WTC11 (cell line): ENCODE measurements at places on chromosomes 4 and X. TPM values are rescaled to one million over a fixed set of nuclear protein-coding genes. Genes with fewer than 3 reads are reported as not detected.

- DNase-seq, result no peak
- no peaks in the 10 kb centered on the region; the same call in 1 of the 2 replicates for H3K27me3 ChIP-seq
- no peak overlapping the region for H3K27ac ChIP-seq
- no peak overlapping the region for H3K4me3 ChIP-seq
- H3K36me3 ChIP-seq, result peaks cover 18% of the 10 kb centered on the region
Observed at GRCh38 chrX:724256-724655, 93.7 kb downstream of the SHOX start.

- no peak for DNase-seq
- 0 out of 2 replicates have a peak, but pooled peaks cover 4% of the 10 kb centered on the region for H3K4me1 ChIP-seq
- no peaks in the 10 kb centered on the region for H3K27me3 ChIP-seq
- no peak overlapping the region for H3K4me3 ChIP-seq
- no peaks in the 10 kb centered on the region for H3K36me3 ChIP-seq
Observed at GRCh38 chr4:162938738-162939485, 227.8 kb downstream of the NAF1 start.

DNA sequence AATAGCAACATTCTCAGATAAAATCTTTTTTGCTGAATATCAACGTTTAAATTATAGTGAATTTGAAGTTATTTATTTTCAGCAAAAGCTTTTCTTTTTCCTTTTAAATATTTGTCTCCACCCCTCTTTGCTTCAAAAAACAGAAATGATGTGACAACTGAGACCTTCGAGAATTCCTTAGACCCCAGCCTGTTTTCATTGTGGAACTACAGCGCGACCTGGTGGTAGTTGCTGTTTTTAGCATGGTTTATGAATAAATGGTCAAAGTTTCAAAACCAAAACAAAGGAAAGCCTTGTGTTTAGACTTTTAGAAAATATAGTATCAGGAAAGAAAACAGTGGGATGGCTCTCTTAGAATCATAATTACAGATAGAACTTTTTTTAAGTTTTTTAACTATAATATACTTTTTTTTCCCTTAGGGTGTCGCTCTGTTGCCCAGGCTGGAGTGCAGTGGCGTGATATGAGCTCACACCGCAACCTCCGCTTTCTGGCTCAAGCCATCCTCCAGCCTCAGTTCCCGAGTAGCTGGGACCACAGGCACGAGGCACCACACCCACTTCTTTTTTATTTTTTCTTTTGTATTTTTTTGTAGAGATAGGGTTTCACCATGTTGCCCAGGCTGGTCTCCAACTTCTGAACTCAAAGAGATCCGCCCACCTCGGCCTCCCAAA lies 26.8 kb upstream of the TMEM184C start:
- H3K4me1 ChIP-seq, result peaks cover 23% of the 10 kb centered on the region
- no peaks in the 10 kb centered on the region for H3K27me3 ChIP-seq
- no peak overlapping the region for H3K27ac ChIP-seq
- DNase-seq, result peak; percentile 70
- no peak overlapping the region for H3K4me3 ChIP-seq
- H3K36me3 ChIP-seq, result peaks cover 5% of the 10 kb centered on the region; the same call in 1 of the 2 replicates

DNA sequence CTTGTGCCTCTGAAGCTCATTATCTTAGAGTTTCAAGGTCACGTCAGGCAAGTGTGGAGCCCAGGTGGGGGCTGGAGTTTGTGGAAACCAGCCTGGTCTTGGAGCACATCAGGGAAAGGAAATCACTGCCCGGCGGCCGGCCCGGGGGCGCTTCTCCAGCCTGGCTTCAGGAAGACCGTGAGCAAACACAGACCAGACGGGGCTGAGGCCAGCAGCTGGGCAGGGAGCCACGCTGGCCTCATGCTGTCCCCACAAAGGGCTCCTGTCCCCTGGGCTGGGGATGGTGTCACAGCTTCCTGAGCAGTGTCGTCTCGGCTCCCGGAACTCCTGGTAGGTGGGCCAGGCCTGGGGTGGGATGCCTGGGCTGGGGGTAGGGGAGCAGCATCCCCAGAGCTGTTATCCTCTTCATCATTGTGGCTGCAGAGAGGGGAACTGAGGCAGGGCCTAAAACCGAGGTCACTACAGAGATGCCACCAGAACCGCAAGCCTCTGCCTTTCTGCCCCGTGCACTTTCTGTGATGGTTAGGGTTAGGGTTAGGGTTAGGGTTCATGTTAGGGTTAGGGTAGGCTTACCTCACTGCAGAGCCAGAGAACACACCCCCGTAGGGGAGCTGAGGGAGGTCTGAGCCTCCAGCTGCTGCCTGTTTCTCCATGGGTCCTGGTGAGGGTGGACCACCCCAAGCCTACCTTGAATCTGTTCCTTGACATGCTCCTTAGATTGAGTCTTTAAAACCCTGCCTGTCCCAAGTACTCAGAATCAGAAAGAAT lies 77.5 kb downstream of the HTRA3 start:
- no peak for DNase-seq
- H3K4me1 ChIP-seq, result peaks cover 21% of the 10 kb centered on the region
- peaks cover 7% of the 10 kb centered on the region for H3K27me3 ChIP-seq
- H3K36me3 ChIP-seq, result no peaks in the 10 kb centered on the region

- no peak overlapping the region for H3K27ac ChIP-seq
- H3K4me1 ChIP-seq, result no peaks in the 10 kb centered on the region
- H3K36me3 ChIP-seq, result peaks cover 8% of the 10 kb centered on the region; the same call in 1 of the 2 replicates
- H3K27me3 ChIP-seq, result no peaks in the 10 kb centered on the region; the same call in 1 of the 2 replicates
- H3K4me3 ChIP-seq, result no peak overlapping the region
Observed at GRCh38 chr4:41579526-41579925, 41.6 kb downstream of the LIMCH1 start.

DNA sequence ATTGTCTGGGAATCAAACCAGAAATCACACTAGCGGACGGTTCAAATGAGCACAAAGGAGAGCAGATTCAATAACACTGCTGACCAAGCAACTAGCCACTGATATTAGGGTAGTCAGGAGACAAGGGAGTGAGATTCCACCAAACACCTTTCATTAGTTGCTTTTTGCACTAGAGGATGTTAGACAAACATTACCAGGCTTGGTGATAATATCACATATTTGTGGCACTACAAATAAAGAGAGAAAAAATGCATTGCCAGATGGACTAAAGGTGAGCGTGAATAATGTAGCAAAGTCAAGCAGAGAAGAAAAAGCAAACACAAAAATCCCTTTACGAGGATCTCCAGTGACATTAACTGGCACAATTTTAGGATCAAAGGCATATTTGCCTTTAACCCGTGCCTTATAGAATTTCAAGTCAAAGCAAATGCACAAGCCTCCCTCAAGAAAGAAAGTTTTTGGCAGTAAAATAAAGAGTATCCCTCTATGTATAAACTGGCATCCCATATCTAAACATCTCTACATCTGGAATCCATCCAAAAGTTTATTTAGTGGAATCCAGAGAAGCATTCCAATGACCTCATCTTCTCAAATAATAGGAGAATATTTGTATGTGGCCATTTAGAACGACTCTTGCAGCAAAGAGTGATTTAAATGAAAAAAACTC lies 290.9 kb downstream of the KCTD8 start:
- no peak for DNase-seq
- no peak overlapping the region for H3K4me3 ChIP-seq
- H3K4me1 ChIP-seq, result no peaks in the 10 kb centered on the region
- no peak overlapping the region for H3K27ac ChIP-seq
- no peaks in the 10 kb centered on the region for H3K36me3 ChIP-seq

DNA sequence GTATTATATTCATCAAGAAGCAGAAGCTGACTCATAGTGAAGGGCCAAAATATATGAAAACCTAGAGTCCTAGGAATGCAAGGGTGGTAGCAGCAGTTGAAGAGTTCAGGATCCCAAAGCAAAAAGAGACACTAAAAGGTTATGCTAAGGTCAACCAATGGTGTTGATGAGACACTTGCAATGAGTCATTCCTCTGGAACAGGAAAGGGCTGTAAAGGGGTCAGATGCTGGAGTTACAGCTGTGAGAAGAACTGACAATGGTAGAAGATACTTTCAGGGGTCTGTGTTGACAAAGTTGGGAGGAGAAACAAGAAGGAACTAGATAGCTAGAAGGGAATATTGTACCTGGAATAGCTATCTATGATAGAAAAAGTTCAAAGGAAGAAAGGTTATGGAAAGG lies 47.5 kb downstream of the ZGRF1 start:
- DNase-seq, result no peak
- no peaks in the 10 kb centered on the region for H3K4me1 ChIP-seq
- no peaks in the 10 kb centered on the region for H3K27me3 ChIP-seq
- H3K27ac ChIP-seq, result no peak overlapping the region
- H3K4me3 ChIP-seq, result no peak overlapping the region

- H3K27me3 ChIP-seq, result no peaks in the 10 kb centered on the region
- no peak overlapping the region for H3K4me3 ChIP-seq
- no peak for DNase-seq
- H3K36me3 ChIP-seq, result peaks cover 13% of the 10 kb centered on the region
- no peak overlapping the region for H3K27ac ChIP-seq
- no peaks in the 10 kb centered on the region for H3K4me1 ChIP-seq
Observed at GRCh38 chr4:69888336-69888735, 28.4 kb upstream of the SULT1E1 start.

DNA sequence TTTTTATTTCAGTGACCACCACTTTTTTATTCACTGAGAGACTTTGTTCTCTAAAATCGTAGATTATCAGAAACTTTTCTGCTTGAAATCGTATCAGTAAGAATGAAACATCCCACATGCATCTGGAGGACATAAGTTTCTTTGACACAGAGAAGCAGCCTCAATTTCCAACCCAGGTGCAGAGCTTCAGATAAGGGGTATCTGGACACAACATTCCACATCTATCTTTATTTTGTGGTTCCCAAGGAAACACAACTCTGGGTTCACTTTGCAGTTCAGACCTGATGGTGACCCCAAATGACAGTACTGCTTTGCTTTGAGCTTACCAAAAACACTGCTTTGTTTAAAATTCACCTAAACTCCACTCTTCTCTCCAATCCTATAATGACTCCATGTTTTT lies 1.3 kb upstream of the CLCN5 start:
- H3K4me3 ChIP-seq, result no peak overlapping the region
- H3K27ac ChIP-seq, result no peak overlapping the region
- peaks cover 25% of the 10 kb centered on the region for H3K4me1 ChIP-seq

DNA sequence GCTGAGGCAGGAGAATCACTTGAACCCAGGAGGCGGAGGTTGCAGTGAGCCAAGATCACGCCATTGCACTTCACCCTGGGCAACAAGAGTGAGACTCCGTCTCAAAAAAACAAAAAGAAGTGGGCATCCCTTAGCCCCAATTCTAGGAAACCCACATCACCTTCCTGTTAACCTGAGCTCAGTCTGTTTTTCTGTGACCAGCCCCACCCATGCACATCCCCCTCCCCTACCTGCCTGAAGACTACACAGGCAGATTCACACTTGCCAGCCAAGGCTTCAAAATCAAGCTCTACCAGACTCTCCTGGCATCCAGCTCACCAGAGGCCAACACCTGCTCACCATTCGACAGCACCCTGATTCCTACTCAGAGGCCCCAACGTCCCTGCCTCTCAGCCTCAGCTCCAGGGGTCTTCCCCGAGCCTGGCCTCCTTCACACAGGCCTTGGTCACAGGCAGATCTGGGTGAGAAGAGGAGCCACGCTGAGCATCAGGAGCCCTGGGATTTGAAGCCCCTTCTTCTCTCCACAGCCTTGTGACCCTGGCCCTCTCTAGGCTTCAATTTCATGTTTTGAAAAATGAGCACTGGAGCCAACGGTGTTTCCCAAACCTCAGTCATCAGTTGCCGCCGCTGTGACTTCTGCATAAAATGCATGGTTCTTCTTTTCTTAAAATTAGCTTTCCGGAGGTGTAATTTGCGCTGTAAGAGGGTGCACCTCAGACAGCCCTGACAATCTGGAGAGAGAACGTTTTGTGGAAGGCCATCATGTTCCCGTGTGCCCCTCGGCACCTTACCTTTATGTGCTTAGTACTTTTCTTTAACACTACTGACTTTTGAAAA lies 47.3 kb downstream of the JAKMIP1 start:
- no peak for DNase-seq
- peaks cover 27% of the 10 kb centered on the region for H3K4me1 ChIP-seq
- no peaks in the 10 kb centered on the region for H3K36me3 ChIP-seq
- no peaks in the 10 kb centered on the region for H3K27me3 ChIP-seq
- H3K4me3 ChIP-seq, result no peak overlapping the region

- peak; percentile 25 for DNase-seq
- no peak overlapping the region for H3K4me3 ChIP-seq
- H3K36me3 ChIP-seq, result no peaks in the 10 kb centered on the region
- H3K27me3 ChIP-seq, result no peaks in the 10 kb centered on the region
- peak overlapping the region; percentile 70 for H3K27ac ChIP-seq
Observed at GRCh38 chr4:75849461-75849860, 52.8 kb downstream of the PPEF2 start.

GRCh38 chr4:139014371-139015268 lies 961 bp upstream of the NOCT start:
- peak overlapping the region; percentile 66 for H3K4me3 ChIP-seq
- H3K4me1 ChIP-seq, result peaks cover 46% of the 10 kb centered on the region
- H3K36me3 ChIP-seq, result peaks cover 4% of the 10 kb centered on the region
- peak overlapping the region; percentile 95 for H3K27ac ChIP-seq
- no peaks in the 10 kb centered on the region for H3K27me3 ChIP-seq
- DNase-seq, result no peak

DNA sequence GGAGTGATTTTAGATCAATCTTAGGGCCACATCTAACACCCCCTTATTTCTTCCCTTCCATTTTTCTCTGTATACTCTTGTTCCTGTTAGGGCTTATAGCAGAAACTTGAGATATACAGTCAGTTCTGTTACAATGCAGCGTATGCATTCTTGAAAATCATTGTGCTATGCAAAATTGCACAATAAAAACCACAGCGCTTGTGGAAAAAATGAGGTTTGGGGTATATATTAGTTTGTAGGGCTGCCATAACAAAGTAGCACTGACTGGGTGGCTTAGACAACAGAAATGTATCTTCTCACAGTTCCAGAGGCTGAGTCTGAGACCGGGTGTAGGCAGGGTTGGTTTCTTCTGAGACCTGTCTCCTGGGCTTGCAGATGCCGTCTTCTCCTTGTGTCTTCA lies 59.0 kb downstream of the WWC2 start:
- H3K27me3 ChIP-seq, result no peaks in the 10 kb centered on the region
- no peaks in the 10 kb centered on the region for H3K36me3 ChIP-seq
- peaks cover 68% of the 10 kb centered on the region for H3K4me1 ChIP-seq
- no peak for DNase-seq
- H3K4me3 ChIP-seq, result no peak overlapping the region

DNA sequence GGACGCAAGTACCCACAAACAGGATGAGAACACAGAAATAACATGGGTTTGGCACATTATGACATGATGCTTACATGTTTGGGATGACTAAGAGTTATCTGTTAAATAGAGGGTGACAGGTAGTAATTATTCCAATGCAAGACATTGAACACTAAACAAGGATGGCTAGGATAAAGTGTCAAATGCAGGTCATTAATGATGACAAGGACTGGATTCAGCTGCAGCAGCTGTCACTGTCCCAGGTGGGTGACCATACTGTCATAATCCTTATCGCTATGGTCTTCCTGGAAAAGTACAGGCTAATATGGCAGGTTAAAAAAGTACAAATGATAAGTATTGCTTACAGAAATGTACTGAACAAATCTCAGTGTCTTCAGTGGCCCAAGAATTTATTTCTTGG lies 123.9 kb downstream of the ANTXR2 start:
- no peaks in the 10 kb centered on the region for H3K27me3 ChIP-seq
- no peak overlapping the region for H3K4me3 ChIP-seq

STPG2 gene
- total RNA-seq, result 0.17 to 0.39 TPM (median 0.18 TPM) in 3 replicates

MXRA5 gene
- total RNA-seq, result 1.8 to 2.8 TPM (median 1.8 TPM) in 3 replicates

FGFRL1 gene
- total RNA-seq, result 25.9 to 30.6 TPM (median 27.3 TPM) in 3 replicates

ASB5 gene
- 0.18 TPM in 1 of 3 replicates, not detected in the others for total RNA-seq

CDX4 gene
- total RNA-seq, result 2.4 to 5.2 TPM (median 4.6 TPM) in 3 replicates

ZXDA gene
- total RNA-seq, result 3.2 to 3.6 TPM (median 3.3 TPM) in 3 replicates
